ENCODE measurements at places on chromosomes 13 and 19.

- no peak for DNase-seq
Observed at GRCh38 chr19:57288373-57288772, 8.1 kb downstream of the ZNF460 start.

DNA sequence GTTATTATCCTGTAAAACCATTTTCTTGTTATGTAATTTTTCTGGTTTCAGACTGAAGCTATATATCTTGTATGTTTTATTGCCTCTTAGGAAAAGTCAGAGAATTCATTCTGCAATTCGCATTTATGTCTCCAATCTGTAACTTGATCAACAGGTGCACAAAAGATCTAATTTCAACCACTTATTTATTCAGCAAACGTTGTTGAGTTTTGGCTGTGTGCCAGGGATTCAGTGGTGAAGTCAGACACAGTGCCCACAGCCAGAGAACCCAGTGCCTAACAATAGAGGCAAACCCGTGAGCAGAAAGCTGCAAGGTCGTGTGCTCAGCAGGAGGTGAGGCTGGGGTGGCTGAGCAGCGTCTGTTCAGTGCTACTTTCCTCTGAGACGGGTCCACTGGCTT, 119.5 kb upstream of the MCF2L start:
- DNase-seq = no peak

GRCh38 chr19:49949742-49950589, 11.0 kb downstream of the SIGLEC11 start:
- DNase-seq = no peak

- DNase-seq = no peak
Observed at GRCh38 chr13:73730014-73730413, 404.2 kb downstream of the KLF12 start.

GRCh38 chr13:34816908-34817665, 125.0 kb upstream of the NBEA start:
- no peak for DNase-seq

GRCh38 chr13:110317496-110318195, 10.6 kb downstream of the COL4A2 start:
- DNase-seq = no peak

DNA sequence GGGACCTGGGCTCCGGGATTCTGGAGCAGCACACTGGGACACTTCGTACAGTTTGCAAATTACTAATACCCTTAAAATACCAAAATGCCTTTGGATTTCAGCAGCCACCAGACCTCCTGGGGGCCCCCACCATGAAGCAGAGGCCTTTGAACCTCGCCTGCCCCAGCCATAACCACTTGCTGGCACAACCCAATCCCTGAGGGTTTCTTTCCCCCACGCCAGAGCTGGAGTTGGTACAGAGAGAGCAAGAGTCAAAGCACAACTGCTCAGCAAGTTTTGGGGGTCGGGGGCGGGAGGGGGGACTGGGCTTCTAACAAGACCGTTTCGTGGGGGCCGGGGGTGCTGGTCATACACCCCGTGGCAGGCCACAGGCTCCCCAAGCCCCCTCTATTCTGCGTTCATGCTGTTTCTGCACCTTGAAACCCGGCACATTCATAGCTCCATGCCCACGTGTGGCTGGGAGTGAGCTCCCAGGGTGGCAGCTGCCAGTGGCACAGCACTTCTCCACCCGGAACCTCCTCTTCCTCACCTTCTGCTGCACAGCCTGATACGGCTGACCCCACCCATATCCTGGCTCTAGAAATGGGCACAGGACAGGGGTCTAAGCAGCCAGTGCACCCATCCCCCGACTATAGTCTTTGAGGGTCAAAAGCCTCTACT, 17.1 kb downstream of the PLEKHF1 start:
- DNase-seq = no peak

DNA sequence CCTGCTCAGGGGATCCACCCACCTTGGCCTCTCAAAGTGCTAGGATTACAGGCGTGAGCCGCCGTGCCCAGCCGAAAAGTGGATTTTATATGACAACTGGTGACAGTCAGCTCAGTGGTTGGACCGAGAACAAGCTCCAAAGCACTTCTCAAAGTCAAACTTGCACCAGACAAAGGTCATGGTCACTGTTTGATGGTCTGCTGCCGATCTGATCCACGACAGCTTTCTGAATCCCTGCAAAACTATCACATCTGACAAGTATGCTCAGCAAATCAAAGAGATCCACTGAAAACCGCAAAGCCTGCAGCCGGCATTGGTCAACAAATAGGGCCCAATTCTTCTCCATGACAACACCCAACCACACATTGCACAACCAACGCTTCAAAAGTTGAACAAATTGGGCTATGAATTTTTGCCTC, 21.6 kb upstream of the NAA16 start:
- DNase-seq = no peak

GRCh38 chr13:113595131-113595530, 10.6 kb downstream of the TFDP1 start:
- no peak for DNase-seq

- no peak for DNase-seq
Observed at GRCh38 chr13:74145249-74145975, 11.2 kb upstream of the KLF12 start.

GRCh38 chr13:49110913-49111170, 109.3 kb upstream of the MLNR start:
- no peak for DNase-seq

DNA sequence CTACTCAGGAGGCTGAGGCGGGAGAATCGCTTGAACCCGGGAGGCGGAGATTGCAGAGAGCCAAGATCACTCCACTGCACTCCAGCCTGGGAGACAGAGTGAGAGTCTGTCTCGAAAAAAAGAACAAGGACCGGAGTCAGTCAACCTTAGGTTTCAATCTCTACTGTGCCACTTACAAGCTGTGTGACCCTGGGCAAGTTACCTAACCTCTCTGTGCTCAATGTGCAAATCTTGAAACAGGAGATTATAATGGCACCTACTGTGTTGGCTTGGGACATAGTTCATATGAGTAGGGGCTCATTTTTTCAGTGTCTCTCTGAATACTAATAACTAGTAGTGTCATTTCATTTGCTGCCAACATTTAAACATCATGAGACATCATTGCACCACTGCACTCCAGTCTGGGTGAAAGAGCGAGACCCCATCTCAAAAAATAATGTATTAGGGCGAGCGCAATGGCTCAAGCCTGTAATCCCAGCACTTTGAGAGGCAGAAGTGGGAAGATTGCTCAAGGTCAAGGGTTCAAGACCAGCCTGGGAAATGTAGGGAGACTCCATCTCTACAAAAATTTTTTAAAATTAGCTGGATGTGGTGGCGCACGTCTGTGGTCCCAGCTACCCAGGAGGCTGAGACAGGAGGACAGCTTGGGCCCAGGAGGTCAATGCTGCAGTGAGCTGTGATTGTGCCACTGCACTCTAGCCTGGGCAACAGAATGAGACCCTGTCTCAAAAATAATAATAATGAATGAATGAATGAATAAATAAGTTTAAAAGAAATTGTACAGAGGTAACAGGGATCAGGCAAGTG, 5.5 kb downstream of the C3 start:
- no peak for DNase-seq

- no peak for DNase-seq
Observed at GRCh38 chr13:112846411-112847115, 122.5 kb upstream of the MCF2L start.

GRCh38 chr19:49456326-49456725, 3.3 kb downstream of the ALDH16A1 start:
- no peak for DNase-seq

GRCh38 chr13:95643936-95644598, 439 bp downstream of the DZIP1 start:
- no peak for DNase-seq

- no peak for DNase-seq
Observed at GRCh38 chr19:15424121-15424520, 5.3 kb upstream of the AKAP8L start.
